T-helper 17 cell (primary cell): ENCODE measurements at places on chromosomes 4 and X.

DNA sequence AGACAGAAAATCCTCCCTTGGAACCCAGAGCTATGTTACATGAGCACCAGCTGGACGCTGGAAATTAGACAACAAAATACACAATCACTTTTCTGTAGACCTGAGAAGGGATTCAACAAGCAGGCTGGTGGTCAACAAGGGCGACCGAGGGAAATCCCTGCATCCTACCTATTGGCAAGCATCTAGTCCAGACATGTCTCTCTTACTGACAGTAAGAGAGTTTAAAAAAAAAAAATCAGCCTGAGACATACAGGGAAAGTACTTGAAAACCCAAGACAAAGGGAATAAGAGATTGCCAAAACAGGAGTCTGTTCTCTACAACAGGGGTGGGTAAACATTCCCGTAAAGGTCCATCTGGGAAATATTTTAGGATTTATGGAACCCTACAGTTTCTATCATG is 108.0 kb downstream of the KDR start:
- no peak for DNase-seq

DNA sequence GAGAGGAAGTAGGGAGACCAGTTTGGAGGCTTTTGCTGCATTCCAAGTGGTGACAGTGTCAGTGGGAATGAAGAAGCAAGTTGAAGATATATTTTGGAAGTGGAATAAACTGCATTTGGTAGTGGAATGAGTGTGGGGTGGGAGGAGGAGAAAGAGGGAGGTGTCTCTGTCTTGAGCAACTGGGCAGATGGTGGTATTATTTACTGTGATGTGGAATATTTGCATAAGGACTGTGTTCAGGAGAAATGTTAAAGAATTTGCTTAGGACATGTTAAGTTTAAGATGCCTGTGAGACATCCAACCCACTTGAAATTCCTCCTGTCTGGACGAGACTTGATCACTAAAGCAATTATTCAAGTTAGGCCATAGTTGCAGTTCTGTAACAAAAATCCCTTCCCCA is 448.9 kb upstream of the AMOT start:
- DNase-seq = no peak

DNA sequence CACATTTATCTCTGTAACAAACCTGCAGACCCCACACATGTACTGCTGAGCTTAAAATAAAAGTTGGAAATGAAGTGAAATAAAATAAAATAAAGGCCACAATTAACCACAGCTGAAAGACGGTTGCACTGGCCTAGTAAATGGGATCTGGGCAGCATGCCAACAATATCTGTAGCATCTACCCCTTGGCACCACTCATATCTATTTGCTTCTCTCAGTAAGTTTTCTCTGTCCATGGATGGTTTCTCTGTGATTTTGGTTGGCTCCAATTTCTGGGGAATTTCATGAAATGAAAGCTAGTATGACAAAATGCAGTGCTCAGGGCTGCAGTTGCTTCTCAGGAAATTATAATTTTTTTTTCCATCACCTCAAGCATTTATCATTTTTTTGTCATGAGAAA is 172.0 kb upstream of the IL15 start:
- no peak for DNase-seq

DNA sequence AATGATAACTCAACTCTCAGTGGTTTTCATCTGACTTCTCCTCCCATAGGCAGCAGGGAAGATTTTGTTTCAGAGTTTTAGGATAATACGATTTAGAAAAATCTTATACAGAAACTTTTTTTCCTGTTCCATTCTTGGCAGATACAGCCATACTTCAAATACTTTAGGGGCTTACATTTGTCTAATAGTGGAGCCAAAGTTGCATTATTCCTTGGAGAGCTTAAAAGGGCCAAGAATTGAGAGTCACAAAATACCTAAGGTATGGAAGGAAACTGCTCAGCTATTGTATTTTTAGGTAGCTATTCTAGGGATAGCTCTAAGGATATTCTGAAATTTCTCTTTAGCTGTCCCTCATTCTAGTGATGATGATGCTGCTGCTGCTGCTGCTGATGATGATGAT is 132.9 kb upstream of the PTCHD1 start:
- no peak for DNase-seq

DNA sequence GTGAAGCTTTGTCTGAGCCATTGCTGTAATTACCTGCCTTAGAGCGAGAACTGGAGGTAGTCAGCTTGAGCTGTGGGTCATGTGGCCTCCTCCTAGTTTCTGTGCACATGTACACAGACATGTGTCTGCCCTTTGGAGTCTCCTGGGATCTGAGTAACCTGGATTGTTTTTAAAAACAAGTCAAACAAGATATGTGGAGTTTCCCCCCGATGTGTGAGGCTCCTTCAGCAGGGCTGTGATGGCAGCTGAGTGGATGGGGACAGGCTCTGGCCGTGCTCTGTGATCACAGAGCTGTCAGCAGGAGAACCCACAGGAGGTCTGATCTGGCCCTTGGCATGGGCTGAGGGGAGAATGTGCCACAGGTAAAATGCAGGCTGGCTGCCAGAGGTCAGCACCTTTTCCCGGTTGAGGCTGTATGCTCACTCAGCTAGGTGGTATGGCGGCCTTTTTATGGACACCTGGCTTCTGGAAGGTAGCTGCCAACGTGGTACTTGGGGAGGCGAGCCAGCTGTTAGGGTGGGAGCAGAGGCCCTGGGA is 38.4 kb downstream of the NOP14 start:
- no peak for DNase-seq

- no peak for DNase-seq
Observed at GRCh38 chr4:76867880-76868655, 29.9 kb downstream of the SOWAHB start.

- no peak for DNase-seq
Observed at GRCh38 chr4:3832536-3833220, 66.5 kb downstream of the ADRA2C start.

DNA sequence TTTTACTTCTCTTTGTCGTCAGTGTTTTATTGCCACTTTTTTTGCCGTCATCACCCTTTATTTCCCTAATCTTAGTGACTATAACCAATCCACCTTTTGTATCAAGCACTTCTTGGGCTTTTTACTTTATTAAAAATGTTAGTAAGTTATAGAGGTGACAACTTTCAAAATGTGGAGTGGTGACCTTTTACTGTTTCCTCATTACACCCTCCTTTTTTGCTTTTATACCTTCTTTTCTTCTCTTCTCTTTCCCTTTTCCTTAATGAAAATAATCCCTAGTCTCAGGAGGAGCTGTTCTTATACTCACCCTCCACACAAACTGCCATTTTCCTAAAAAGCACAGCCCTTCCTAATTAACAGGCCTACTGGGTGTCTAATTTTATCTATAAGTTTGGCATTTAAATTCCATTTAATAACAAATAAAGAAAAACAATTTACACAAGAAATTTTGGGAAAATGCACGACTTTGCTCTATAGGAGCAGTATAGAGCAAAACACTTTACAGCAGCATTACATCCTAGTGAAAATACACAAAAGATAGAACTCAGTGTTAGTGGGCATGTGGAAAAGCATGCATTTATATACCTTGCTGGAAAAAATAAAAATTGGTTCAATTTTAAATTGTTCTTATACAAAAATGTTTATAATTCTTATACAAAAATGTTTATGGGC is 27.3 kb downstream of the BBS12 start:
- DNase-seq = no peak

GRCh38 chrX:25869761-25870160 is 268.4 kb upstream of the MAGEB18 start:
- no peak for DNase-seq

GRCh38 chrX:139751053-139751452 is 43.1 kb upstream of the MCF2 start:
- DNase-seq = no peak

DNA sequence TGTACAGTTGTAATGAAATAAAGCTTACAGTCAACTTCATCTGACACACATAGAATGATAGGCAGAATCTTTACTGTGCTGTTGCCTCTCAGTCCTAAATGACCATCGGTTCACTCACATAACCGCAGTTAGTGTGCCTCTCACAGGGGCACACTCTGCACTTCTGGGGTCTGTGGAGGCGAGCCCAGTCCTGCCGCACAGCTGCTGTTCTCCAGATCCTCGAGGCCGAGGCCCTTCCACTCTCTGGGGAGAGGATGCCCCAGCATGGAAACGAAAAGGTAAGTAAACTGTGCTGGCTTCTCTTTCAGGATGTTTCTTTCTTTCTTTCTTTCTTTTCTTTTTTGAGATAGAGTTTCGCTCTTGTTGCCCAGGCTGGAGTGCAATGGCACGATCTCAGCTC is 88.0 kb downstream of the DCTD start:
- DNase-seq = no peak

DNA sequence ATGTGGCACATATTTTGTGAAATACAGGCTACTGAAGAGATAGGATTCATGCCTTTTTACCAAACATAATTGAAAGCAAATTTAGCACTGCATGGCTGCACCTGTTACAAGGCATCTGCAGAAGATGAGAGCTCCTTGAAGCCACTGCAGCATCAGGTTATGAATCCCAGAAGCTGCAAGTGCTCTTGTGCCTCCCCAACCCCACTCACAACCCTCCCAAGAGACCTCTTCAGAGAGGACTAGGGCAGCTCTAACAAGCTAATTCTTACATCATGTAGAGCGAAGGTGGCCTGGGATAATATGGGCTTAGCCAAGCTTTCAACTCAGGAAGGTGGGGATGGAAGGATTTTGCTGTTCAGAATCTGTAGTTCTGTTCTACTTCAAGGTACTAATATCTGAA is 27.2 kb downstream of the MFAP3L start:
- DNase-seq = no peak

GRCh38 chr4:16866974-16867373 is 31.5 kb downstream of the LDB2 start:
- DNase-seq = no peak

DNA sequence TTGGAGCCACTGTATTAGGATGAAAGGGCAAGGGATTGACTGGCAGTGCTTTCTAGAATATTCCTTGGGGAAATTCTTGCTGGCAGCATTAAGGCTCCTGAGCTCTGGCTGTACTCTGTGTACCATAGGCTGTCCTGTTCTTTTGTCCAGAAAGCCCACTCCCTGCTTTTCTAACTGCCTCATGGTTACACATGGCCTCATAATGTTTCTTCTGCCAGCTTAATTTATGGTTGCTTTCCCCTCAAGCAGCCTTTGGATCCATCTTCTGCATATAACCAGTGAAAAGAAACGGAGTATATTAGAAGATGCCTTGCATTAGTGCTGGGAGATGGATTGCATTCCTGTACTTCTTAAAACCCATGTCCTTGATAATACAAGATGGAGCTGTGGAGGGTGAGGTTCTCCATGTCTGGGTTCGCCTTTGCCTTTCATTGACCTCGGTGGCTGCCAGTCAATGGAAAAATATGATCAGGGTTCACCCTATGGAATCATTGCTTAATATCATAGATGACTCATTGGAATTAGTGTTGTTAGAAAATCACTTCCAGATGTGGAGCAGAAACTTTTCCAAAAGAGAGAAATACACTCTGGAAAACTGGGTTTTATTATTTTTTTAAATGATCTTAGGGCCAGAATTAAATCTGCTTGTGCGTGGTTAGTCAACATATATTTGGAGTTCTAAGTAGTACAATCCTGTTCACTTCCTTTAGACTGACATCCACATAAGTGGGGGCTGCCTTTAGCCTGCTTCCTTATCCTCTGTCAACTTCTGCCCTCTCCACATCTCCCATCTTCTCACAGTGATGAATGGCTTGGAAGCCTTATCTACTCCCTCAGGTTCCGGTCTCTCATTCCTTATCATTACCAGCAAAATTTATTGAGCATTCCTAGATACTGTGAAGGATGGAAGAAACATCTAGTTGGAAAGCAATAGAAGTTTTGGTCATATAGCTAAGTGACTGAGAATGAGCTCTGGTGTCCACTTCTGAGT is 24.9 kb downstream of the DOCK11 start:
- no peak for DNase-seq
